Activated CD8-positive, alpha-beta memory T cell treated with anti-CD3 and anti-CD28 coated beads, Interleukin-2, amount 50 U/mL, for 48 hours (primary cell): ENCODE measurements at places on chromosomes 5 and 9.

- DNase-seq, result no peak
Measured at GRCh38 chr5:78696637-78697036, 48.1 kb upstream of the LHFPL2 start.

DNA sequence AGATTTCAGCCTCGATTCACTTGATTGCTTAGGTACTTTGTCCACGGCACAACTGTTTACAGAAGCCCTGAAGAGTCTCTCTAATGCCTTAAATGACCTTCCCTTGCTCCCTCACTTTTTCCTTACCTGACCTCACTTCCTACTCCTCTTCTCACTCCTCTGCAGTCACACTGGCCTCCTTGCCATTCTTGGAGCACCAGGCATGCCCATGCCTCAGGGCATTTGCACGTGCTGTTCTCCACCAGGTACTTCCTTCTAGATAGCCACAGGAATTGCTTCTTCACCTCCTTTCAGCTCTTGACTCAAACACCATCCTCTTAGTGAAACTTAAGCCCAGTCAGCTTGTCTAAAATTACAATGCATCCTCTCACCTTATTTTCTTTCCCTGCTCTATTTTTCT lies 52.4 kb upstream of the TRAF1 start:
- DNase-seq, result no peak

- DNase-seq, result no peak
Measured at GRCh38 chr9:125889112-125889475, 141.9 kb downstream of the PBX3 start.

DNA sequence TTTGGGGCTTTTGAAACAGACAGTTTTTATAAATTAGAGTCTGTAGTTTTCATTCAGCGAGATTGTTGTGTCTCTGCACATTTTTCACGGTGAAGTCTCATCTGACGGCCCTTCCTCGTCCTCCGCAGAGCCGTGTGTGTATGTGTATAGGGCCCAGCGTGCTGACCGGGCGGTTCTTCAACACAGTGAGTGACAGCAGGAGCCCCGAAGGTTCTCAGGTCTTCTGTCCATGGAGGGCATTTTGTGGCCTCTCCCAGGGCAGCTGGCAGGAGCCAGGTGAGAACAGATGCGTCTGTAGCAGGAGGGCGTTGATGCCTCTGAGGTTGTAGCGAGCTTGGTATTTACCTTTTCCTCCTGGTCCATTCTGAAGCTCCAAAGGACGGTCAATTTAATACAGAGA lies 116.0 kb upstream of the LPCAT1 start:
- peak; percentile 34 for DNase-seq

DNA sequence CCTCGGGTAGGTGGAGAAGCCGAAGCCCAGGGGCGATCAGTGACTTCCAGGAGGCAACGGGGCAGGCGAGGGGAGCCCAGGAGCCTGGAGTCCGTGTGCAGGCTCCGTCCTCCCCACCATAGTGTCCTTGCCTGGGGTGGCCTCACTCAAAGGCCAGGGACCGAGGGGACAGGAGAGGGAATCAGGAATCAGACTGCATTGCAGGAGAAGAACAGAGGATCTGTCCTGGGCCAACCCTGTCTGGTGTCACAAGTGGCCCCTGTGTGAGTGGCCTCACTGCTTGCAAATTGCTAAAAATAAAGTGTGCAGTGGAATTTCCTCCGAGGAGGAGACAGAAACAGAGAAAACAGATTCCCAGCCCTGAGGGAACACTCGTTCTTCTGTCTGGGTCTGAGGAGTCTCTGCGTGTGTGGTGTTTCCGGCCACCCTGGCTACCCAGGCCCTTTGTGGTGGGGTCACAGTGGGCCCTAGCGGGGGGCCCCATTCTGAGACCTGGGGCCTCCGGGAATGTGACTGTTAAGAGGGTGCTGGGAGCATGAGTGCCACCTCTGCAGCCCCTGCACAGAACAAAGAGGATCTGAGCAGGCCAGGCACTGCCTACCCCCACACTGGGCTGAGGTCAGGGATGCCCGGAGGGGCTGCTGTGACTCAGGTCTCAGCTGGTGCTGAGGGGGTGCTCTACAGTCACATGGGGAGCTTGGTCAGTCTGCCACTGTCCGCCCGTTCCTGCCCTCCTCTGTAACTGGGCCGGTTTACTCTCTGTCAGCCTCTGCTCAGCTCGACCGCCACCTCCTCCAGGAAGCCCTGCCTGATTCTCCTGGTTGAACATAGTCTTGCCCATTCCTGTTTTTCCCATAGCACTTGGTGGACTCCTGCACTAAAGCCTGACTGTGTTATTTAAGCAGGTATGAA lies 7.4 kb downstream of the TRAF1 start:
- DNase-seq, result peak; percentile 54

DNA sequence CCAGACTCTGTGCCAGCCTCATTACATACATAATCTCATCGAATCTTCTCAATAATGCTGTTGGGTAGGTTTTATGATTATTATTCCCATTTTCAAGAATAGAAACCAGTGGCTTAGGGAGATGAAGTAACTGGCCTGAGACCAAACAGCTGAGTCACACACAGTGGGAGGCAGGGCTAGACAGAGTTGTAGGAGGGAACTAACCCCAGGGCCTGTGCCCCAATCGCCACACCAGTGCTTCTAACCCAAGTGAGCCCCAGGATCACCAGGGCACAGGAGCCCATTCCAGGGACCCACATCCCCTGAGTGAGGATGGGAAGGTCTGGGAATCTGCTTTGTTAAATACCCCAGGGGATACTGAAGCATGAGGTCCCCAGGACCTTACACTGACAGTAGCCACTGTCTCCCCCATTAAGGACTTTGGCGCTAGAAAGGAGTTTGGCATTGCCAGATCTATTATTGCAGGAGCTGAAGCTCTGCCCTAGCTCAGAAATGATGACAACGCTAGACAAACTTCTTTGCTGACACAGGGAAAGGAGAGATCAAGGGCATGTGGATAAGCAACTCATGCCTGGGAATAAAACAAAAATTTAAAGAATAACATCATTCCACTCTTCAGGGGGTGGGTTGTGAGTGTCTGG lies 63.8 kb upstream of the PPARGC1B start:
- DNase-seq, result peak; percentile 26

GRCh38 chr9:76162086-76162730 lies 232.0 kb downstream of the RFK start:
- no peak for DNase-seq

GRCh38 chr5:168916266-168916665 lies 337.1 kb upstream of the PANK3 start:
- DNase-seq, result no peak

DNA sequence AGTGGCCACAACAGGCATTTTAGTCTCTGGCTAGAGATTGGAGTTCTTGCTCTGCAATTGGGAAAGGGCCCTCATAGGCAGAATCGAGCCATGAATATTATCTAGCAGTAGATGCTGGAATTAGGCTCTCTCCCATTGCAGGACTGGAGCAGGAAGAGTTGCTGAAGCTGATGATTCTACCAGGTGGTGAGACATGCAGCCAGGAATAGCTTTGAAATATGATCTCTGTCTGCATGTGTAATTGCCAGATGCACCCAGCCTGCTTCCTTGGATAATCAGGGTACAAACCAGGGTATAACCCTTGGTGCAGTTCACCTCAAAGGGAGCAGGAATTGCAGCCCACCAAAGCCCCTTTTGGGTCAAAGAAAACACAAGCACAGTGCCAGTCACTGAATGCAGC lies 211.4 kb upstream of the FTMT start:
- DNase-seq, result no peak

DNA sequence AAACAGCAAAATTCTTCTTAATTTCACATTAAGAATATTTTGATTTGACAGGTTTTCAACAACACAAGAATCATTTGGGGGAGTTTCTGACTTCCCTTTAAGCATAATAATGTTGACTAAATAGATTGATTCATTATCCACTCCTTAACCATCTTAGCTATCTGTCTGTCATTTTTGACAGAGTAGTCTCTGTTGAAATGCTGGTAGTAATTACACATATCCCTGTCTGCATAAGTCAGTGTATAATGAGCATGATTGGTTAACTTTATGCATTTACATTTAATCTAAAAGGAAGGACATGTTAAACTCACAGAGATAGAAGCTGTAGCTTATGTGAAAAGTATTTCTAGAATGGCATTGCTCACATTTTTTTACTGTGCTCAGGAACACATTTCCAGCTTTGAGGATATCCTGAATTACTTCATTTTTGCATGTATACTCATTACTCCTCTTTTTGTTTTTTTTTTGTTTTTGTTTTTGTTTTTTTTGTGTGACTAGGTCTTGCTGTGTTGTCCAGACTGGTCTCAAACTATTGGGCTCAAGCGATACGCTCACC lies 385.9 kb downstream of the KDM4C start:
- no peak for DNase-seq

DNA sequence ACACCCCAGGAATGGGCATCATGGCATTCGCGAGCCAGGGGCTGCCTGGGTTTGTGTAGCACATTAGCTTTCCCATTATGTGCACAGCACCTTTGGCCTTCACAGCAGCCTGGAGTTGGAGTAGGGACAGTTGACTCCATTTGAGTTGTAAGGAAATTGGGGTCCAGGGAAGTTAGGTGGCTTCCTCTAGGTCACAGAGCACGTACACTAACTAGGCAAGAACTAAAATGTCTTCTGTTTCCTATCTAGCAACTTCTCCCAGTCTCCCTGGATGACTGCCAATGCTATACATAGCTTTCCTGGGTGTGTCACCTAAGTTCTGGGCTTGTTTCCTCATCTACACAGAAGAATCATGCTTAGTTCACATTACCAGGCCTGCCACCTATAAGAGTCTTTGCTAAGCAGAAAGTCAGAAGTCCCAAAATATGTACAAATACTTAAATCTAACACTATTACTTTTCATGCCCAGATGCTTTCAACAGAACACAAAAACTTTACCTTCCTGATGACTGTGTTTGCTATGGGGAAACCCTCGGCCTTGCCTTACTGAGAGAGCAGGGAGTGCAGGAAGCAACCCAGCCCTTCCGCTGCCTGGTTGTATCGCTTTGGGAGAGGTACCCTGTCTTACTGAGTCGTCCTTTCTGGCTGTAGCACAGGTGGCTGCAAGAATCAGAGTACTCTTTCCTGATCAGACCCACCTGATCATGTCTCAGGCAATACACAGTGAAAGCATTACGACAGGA lies 12.0 kb downstream of the MACROH2A1 start:
- no peak for DNase-seq

DNA sequence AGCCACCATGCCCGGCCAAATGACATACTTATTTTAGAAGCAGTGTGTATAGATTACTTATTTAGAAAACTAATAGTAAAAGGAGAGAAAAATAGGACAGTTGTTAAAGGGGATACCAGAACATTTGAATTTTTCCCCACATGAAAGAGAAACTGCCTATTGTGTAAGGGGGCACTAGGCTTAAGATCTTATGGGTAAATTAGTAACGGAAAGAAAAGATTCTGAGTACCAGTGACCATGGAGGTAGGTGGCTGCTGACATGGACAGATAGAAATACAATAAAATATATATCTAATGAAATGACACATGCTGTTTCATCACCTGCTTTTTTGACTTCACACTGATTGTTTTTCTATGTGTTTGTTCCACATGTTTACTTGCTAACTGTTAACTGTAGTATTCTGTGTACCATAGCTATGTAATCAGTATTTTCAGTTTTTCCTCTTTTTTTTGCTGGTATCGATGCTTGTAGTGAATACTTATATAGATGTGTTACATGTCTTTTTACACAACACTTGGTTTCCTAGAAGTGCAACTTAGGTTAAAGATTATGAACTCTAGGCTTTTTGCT lies 3.0 kb upstream of the DNAJC21 start:
- DNase-seq, result no peak

GRCh38 chr5:159106193-159106568 lies 6.5 kb upstream of the EBF1 start:
- no peak for DNase-seq

DNA sequence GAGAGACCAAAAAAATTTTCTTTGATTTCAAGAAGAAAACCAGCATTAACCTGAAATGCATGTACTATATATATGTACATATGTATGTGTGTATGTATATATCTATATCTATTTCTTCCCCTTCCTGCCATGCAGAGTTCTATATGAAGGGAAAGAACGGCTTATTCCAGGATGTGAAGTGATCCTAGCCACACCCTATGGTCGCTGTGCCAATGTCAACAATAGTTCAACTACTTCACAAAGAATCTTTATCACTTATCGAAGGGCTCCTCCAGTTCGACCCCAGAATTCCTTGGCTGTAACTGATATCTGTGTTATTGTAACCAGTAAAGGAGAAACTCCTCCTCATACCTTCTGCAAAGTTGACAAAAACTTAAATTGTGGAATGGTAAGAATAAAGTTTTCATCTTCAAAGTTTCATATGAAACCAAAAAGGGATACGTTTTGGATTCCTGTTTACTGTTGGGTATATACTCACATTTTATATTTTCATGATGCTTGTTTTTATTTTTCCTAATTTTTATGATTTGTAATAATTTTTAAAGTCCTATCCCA lies 56.2 kb downstream of the DENND4C start:
- DNase-seq, result no peak

DNA sequence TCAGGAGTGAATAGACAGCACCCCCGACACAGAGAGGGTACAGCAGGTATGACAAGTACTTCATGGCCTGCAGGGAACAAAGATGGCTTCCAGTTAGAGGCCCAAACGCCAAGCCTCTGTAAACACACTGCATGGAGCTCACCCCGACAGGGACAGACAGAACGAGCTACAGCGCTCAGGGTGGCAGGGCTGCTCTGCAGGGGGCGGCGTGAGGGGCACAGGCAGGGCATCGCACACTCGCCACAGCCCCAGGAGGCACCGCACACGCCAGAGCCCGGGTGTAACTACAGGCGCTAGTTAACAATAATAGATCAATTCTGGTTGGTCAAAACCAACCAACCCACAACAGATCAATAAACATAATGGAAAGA lies 21.1 kb downstream of the CLPTM1L start:
- DNase-seq, result peak; percentile 28

- DNase-seq, result no peak
Measured at GRCh38 chr9:124022201-124023121, 10.9 kb downstream of the LHX2 start.

GRCh38 chr9:21081451-21081850 lies 3.7 kb upstream of the IFNB1 start:
- no peak for DNase-seq
